ENCODE measurements at places on chromosomes 4 and X.
A peak's percentile ranks its signal among the peaks of the same experiment; 100 is the strongest.

DNA sequence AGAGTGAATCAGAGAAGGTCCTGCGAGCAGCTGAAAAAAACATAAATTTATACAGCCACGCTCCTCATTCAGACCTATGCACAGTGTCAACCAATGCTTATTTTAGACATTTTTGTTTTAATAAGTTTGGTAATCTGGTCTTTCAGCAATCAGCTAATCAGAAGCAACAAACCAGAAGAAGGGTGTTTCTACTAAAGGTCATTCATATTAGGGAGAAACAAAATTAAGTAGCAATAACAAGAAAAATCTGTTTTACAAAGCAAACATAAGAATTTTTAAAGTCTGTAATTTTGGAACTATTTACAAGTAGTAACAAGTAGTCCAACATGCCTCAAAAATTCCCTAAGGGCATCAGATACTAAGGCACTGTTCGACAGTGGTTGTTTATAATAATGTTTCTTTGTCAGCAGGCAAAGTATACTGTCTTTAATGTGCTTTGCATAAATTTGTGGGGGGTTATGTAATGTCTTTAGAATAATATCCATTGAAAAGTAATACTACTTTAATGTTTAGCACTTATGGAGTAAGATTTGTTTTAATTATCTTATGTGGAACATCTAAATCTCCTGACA is 82.8 kb downstream of the PHOX2B start:
- DNase-seq: no peak

DNA sequence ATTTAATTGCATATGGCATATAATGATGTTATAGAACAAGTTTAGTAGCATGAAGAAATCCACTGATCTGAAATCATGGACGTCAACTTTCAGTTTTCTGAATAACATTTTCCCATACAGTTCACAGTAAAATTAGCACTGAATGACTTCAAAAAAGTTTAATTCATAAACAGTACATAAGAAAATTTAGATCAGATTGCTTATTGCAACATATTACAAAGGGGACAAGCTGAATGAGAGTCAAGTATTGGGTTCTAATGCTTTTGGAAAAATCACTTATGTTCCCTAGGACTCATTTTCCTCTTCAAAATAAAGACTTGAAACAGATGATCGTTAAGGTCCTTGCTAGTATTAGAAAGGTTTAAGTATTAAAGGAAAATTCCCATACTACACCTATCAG is 898.3 kb upstream of the INTU start:
- DNase-seq: no peak

DNA sequence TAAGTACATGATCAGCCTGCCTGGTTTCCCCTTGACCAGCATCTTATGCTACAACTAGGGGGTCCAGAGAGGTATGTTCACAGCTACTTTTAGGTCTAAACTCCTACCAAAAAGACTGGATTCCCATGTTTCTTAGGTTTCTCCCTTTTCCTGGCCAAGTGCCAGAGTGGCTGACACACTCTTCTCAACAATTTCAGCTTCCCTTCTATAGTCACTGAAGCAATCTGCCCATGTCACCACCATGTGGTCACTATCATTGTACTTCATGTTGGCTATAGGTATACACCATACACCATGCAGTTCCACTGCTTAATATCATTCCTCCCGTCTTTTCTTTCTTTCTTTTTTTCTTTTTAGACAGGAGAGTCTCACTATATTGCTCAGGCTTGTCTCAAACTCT is 66.9 kb downstream of the KLHL13 start:
- DNase-seq: no peak

GRCh38 chr4:27318740-27319139 is 458.1 kb downstream of the STIM2 start:
- no peak for DNase-seq

GRCh38 chrX:11665168-11666111 is at the start of gene ARHGAP6:
Gene ARHGAP6 (minus strand): TSS chrX:11665920. CDS start chrX:11664828, 1,092 bp downstream.
- no peak for DNase-seq

GRCh38 chr4:101066626-101067170 is 280.6 kb downstream of the PPP3CA start:
- no peak for DNase-seq

DNA sequence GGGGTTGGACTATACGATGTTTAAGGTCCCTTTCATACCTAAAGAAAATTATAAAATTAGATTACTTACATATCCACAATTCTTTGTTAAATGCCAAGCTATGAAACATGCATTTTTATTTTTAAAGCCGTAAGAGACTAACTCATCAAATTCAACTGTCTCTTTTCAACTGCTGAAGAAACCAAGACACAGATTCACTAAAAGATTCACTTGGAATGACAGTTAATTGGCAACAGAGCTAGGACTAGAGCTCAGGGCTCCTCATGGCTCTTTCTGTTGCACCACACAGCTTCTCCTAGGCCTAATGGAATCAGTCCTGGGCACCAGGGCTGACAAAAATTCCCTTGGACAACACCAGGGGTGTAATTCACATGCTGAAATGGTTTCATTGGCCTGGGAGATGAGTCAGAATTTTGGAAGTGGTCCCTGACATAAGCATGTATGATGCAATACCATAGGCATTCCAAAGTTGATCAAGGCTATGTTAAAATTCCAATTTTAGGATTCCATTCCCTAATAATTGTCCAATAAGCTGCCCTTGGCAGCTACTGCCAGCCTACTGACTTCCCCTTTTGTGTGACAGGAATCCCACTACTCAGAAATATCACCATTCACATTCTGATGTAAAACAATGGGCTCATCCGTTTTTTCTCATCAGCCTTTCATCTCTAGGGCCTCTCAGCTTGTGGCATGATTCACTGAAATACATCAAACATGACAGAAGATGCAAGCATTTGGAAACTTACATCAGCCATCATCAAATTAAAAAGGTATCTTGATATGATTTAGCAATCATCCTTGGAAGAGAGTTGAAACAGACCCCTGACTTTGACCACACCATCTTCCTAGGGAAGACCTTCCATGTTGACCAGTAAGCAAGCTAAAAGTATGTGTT is 54.2 kb downstream of the PLAC1 start:
- peak; percentile 34 for DNase-seq

DNA sequence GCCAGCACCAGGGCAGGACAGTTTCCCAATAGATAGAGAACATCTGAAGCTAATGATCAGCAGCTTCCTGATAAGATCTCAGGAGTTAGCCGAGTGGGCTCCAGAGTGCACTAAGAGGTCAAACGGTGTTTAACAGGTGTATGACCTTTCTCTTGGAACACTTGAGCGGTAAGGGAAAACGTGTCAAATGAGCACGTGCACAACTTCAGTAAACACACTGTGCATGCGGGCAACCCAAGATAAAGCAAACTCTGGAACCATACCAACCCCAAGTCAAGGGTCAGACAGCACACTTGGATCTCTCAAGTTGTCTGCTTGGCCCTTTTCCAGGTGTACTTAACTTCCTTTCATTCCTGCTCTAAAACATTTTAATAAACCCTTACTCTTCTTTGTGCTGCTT is 1941.5 kb upstream of the PCDH10 start:
- DNase-seq: no peak

DNA sequence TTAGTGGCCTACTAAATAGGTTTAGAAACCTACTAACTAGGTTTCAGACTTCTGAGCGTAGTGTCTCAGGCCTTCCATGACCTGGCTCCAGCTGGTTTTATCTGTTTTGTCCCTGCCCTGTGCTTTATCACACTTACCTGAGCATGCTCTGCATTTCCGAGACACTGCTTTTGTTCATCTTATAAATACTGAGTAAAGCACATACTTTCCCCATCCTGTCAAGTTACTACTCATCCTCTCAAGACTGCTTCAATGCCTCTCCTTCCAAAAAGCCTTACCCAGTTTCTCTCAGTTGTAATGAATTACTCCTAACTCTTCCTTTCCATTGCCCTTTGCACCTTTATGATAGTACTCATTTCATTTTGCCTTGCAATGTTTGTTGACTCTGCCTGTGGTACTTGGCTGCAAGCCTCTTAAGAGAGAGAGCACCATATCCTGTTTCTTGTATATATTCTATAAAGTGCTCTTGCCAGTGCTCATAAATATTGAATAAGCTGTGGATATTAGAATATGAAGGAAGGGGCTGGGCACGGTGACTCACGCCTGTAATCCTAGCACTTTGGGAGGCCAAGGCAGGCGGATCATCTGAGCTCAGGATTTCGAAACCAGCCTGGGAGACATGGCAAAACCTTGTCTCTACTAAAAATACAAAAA is 34.4 kb downstream of the SLAIN2 start:
- DNase-seq: no peak

- DNase-seq: no peak
Observed at GRCh38 chr4:53562409-53562808, 28.9 kb downstream of the LNX1 start.

GRCh38 chrX:100098660-100099375 is 311.3 kb downstream of the PCDH19 start:
- DNase-seq: no peak

- no peak for DNase-seq
Observed at GRCh38 chr4:150799207-150799606, 215.9 kb downstream of the LRBA start.

- no peak for DNase-seq
Observed at GRCh38 chr4:128718768-128719167, 90.7 kb upstream of the JADE1 start.

GRCh38 chr4:104365618-104366017 is 129.1 kb downstream of the CXXC4 start:
- DNase-seq: no peak

- DNase-seq: no peak
Observed at GRCh38 chr4:112593438-112594133, 43.1 kb downstream of the ZGRF1 start.

DNA sequence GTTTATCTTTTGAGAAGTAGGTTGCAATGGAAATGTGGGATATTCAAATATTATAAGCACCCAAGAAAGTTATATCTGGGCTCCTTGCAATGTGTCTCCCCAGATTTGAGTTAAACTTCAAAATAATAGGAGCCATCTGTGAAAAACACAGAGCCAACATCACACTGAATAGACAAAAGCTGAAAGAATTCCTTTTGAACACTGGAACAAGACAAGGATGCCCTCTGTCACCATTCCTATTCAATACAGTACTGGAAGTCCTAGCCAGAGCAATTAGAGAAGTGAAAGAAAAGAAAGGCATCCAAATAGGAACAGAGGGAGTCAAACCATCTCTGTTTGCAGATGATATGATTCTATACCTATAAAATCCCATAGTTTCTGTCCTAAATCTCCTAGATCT is 114.3 kb upstream of the IL1RAPL1 start:
- no peak for DNase-seq

DNA sequence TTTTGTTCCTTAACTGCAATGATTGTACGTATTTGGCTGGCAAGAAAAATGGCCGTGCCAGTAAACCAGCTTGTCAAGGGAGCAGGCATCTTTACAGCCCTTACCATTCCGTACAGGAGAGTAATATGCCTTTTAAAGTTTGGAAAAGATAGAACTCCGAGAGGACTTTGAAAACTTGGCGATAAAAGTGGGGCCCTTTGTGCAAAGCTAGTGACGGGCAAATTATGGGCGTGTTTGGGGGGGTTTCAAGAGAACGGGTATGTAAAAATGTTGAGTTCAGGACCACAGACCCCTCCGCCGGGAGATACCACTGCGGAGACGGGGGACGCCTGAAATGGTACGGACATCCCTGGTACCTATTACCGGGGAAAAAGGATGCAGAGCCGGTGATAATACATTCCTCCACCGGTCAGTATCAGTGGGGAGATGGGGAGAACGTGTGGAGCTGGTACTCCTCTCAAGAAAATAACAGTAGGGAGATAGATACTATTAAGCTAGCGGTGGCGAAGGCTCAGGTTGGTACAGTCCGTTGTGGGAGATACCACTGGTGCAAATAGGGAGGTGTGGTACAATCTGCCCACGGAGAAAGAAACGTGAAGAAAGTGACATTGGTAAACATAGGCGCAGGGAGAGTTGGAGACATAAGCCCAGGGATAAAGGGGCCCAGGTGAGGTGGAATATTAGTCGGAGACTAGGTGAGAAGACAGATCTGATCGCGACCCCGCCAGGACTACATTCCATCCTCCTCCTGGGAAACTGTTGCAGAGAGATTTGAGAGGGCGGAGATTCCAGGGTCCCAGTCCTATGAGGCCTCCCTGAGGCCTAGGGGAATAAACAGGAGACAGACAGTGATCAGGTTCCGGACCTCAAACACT is 14.5 kb downstream of the SPACA5 start:
- DNase-seq: peak; percentile 85

DNA sequence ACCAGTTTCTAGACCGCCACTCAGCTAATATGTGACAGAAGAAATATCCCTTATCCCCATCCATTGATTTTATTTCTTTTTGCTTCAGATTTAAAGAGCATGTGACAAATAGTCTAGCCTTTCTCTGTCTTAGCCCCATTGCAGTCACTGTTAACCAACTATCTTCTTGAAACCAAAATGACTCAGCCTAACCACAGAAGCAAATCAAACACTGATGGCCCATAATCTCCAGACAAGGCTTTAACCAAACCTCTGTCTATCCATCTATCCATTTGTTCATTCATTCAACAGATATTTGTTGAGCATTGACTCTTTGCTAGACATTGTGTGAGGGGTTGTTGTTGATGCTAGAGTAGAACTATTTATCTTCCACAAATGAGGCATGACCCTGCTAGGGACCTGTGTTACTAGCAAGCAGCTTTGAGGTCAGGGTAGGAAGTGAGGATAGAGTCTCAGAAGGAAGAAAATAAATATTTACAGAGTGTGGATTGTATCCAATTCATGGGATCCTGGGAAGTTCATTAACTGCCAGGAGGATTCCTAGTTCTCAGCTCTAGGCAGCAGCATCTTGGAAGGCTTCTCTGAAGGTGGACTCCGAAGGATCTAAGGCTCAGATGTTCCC is 22.5 kb downstream of the HNRNPH2 start:
- DNase-seq: no peak

DNA sequence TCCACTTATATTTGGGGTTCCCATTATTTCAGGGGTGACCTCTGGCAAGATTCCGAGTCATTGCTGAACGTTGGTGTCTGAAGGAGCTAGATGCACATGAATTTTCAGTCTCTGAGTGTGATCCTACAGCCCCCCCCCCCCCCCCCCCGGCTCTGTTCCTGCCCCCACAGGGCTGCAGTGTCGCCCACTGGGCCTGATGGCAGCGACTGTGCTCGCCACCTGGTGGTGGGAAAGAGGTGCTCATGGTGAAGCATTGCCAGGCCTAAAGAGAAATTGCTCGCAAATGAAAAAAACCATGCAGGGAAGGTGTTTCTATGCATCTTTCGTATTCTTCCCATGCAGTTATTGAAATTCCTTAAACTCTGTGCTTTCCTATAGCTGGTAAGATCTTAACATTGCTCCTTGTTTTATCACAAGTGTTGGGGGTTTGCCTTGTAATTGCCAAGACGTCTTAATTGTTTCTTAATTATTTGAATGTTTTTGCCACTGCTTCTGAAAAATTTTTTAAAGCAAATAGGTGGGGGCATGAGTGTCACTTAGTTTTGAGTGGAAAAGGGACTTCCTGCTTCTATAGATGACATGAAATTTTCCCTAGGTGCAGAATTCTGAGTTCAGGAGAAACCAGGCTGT is 63.2 kb downstream of the CLDN22 start:
- peak; percentile 29 for DNase-seq

- DNase-seq: no peak
Observed at GRCh38 chr4:103118166-103118565, 18.5 kb upstream of the BDH2 start.

All from NCI-H446 (cell line).